ENCODE measurements at places on chromosomes 1 and 21.

DNA sequence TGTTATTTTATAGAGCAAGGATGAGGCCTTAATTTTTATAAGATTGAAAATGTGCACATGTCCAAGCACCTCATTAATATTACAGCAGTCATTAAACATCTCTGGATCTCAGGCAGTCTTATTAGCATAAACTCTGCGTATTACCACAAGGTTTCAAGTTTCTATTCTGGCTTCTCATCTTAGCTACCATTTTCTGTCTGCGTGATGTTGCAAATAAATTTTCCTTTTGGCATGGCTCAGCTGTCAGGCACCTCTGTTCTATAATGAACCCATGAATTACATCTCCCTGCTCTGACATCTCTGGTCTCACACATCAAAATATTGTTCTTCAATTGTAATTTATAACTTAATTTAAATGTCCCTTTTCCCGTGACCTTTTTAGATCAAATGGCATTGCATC is 156.5 kb downstream of the SLC45A1 start:
- no peak for DNase-seq

GRCh38 chr1:41627491-41628280 is 143.2 kb upstream of the EDN2 start:
- DNase-seq: no peak

DNA sequence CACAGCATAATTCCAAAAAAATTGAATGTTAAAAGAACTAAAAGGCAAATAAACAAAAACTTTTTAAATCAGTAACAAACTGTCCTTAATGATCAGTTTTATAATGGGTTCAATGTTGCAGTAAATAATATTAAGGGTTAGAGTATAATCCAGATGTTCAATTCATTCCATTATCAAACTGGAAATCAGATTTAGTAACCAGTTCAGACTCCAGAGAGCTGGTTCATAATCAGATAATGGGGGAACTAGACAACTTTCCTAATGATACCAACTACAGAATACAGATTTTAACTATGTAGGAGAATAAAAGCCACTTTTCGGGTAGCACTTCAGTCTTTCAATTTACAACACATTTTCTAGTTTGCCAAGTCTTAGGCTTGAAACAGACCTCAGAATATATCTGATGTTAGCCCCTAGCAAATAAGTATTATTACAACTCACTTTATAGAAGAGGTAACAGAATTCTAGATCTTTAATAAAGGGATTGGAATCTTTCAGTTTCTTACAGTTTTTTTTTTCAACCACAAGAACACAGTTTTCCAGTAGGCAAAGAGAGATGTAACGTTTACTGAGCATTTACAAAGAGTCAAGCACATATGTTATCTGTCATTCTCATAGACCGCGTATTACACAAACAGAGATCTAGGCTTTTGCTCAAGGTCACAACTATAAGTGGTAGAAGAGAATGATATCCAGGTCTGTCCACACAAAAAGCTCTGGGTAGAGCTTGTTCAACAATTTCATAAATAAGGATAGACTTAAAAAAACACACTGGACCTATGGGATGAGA is 1.9 kb upstream of the DCAF6 start:
- no peak for DNase-seq

- DNase-seq: no peak
These were observed 178.1 kb downstream of the SLC45A1 start for GRCh38 chr1:8495928-8496401.

DNA sequence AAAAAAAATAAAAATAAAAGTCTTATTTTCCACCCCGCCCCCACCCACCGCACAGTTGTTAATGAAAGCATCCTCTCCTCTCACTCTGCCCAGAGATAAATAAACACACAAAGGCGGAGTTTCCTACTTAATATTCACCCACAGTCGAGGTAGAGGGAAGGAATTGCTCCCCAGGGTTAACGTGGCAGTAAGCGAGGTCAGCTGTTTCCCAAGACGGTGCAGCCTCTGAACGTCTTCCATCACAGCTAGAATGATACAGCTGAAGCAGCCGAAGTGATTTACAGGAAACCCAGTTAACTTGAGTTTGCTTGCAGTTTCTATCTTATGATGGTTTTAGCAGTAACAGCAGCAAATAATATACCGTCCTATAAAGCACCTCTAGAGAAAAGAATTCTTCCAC is 283.9 kb downstream of the PBX1 start:
- no peak for DNase-seq

DNA sequence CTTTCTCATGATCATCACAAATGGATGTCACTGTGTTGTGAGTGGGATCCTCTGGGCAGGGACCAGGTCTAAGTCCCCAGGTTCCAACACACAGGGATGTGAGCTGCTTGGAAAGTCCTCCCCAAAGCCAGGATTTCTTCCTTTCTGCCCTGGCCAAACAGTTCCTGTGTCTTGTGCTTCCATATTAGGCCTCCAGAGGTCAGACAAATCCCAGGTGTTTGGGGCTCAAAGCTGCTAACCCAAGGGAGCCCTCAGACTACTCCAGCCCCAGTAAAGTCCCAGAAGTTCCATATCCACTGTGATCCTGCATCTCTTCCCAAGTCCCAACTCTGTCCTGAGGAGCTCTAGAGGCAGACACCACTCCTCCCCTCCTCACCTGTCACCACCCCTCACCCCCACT is 27.7 kb upstream of the MAGOH start:
- no peak for DNase-seq

DNA sequence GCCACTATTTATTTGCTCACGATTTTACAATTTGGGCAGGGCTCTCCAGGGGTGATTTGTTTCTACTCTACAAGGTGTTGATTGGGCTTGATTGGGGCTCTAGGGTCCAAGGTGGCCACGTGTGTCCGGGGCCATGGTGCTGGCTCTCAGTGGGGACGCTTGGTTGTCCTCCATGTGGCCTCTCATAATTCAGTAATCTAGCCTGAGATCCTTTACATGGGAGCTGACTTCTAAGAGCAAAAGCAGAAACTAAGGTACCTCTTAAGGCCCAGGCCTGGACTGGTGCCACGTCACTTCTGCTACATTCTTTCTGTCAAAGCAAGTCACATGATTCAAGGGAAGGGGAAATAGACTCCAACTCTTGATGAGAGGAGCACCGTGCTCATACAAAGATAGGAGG is 8.1 kb upstream of the PSRC1 start:
- DNase-seq: no peak
